ENCODE measurements at places on chromosomes 16 and 17. TPM values are rescaled to one million over a fixed set of nuclear protein-coding genes. Genes with fewer than 3 reads are reported as not detected.

DNA sequence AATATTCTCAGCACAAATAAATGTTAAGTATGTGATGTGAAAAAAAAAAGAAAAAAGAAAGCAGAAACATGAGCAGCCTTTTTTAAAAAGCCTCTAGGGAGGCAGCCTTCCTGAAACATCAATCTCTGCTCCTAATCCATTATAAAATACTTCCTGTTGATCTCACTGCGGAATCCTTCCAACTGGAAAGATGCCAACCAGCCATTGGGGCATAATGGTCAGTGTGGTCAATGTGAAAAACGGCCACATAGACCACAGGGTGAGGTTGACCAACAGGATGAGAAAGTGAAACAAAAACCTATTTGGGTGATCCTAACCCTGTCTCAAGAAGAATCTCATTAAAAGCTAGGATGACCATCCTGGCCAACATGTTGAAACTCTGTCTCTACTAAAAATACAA lies 26.1 kb upstream of the ABCA8 start:
- peak; percentile 11 for DNase-seq

GRCh38 chr17:44384823-44385286 lies 4.6 kb downstream of the ITGA2B start:
- DNase-seq: no peak

- peak; percentile 98 for DNase-seq
These were observed at the start of gene NUDT7 for GRCh38 chr16:77722309-77723107. Gene NUDT7, plus strand, starts transcription at chr16:77722514. Its CDS starts 69 bp downstream, at chr16:77722583.

DNA sequence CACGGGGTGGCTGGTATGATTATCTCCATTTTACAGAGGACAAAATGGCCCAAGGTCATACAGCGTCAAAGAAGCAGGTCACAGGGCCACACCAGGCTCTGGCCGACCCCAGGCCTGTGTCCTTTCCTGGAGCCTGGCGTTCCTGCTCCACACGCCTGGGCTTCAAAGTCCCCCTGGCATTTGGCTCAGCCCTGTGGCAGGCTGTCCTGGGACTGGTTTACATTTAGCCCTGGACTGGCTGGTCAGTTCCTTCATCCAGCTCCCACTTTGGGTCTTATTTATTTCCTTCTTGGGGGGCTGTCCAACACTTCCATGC lies 15.3 kb downstream of the TBX2 start:
- DNase-seq: no peak

The INTS2 gene
- total RNA-seq: 1.5 TPM

The ACE gene
- 4.0 TPM for total RNA-seq

- no peak for DNase-seq
These were observed 71.1 kb downstream of the BANP start for GRCh38 chr16:88022076-88023042.

DNA sequence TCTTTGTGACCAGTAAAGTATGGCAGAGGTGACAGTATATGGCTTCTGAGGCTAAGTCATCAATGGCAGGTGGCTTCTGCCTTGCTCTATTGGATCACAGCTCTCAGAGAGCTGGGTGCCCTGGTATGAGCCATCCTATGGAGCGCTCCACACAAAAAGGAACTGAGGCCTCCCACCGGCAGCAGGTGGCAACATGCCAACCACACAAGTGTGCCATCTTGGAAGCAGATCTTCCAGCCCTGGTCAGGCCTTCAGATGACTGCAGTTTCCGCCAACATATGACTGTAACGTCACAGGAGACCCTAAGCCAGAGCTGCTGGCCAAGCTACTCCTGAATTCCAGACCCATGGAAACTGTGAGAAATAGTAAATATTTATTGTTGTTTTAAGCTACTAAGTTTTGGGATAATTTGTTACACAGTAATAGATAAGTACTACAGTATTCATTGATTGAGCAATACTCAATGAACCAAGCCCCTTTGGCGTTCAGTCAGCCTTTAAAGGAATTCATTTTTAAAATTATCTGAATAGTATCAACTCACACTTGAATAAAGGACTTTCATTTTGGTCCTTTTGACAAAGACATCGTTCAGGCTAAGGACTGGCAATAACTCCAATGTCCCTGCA lies 69.4 kb upstream of the LHX1 start:
- no peak for DNase-seq

GRCh38 chr17:1948517-1948825 lies 76.7 kb downstream of the RTN4RL1 start:
- DNase-seq: no peak
